ENCODE measurements at places on chromosomes 12 and 14. TPM values are rescaled to one million over a fixed set of nuclear protein-coding genes. Genes with fewer than 3 reads are reported as not detected.

Gene DLGAP5
- 8.8 TPM for total RNA-seq

Gene ZDHHC22
- 31.1 TPM for total RNA-seq

Gene TBC1D30
- total RNA-seq, result 23.1 TPM

Gene SRRM4
- 11.5 TPM for total RNA-seq

Gene PIP4K2C
- total RNA-seq, result 19.6 TPM

Gene LPAR5
- 1.2 TPM for total RNA-seq

Gene KLRK1
- total RNA-seq, result 0.92 TPM

Gene LRCOL1
- not detected for total RNA-seq

Gene ANO2
- total RNA-seq, result 24.9 TPM

Gene RPGRIP1
- 0.69 TPM for total RNA-seq

Gene CCDC175
- 2.1 TPM for total RNA-seq

Gene GZMH
- total RNA-seq, result not detected

Gene SYCP3
- 0.46 TPM for total RNA-seq

Gene C3AR1
- total RNA-seq, result 3.2 TPM

Gene CCDC59
- total RNA-seq, result 33.9 TPM

Gene ACRBP
- total RNA-seq, result 0.46 TPM

Gene BDKRB1
- not detected for total RNA-seq

Gene MEG3
- total RNA-seq, result 487 TPM

Gene PPP1R12A
- 156 TPM for total RNA-seq

Gene CD163
- 2.5 TPM for total RNA-seq

Gene KRT6B
- total RNA-seq, result not detected

Gene CFAP251
- 12.9 TPM for total RNA-seq

Gene GPR162
- total RNA-seq, result 87.9 TPM

Gene B4GALNT1
- 47.5 TPM for total RNA-seq

Gene NAB2
- 16.6 TPM for total RNA-seq

Gene RERGL
- total RNA-seq, result 1.8 TPM

Gene VSX2
- total RNA-seq, result not detected

Gene ADCY4
- 3.2 TPM for total RNA-seq

Gene ANKRD13A
- 31.4 TPM for total RNA-seq

Gene GSG1
- 0.23 TPM for total RNA-seq

Gene TGM1
- 3.0 TPM for total RNA-seq

Gene SLC38A2
- 174 TPM for total RNA-seq

Gene PRR13
- total RNA-seq, result 6.0 TPM

Gene PLEKHD1
- total RNA-seq, result 0.23 TPM

Measured in diencephalon (tissue), 1 donor.